ENCODE measurements at places on chromosomes 12 and 14. TPM values are rescaled to one million over a fixed set of nuclear protein-coding genes. Genes with fewer than 3 reads are reported as not detected.

IQSEC3 gene
- total RNA-seq, result 1.3 TPM

ZBTB42 gene
- total RNA-seq, result 29.4 TPM

- peaks cover 19% of the 10 kb centered on the region for H3K36me3 ChIP-seq
- no peak overlapping the region for H3K4me3 ChIP-seq
Observed at GRCh38 chr12:113232089-113232839, 11.0 kb downstream of the TPCN1 start.

DNA sequence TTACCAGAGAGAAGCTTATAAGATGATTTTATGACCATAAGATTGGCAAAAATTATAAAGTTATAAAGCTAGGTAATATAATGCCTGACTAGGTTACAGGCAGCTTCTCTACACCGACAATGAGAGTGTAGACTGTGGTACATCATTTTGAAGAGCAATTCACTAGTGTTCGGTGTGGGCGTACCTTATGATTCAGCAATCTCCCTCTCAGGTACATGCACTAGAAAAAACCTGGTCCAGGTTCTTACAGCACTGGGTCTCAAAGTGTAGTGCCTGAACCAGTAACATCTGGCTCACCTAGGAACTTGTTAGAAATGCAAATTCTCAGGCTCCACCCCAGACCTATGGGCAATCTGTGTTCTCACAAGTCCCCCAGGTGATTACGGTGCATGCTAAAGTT is 106.7 kb downstream of the RERG start:
- no peaks in the 10 kb centered on the region for H3K36me3 ChIP-seq
- no peak overlapping the region for H3K4me3 ChIP-seq
- no peaks in the 10 kb centered on the region for H3K27me3 ChIP-seq
- H3K4me1 ChIP-seq, result no peaks in the 10 kb centered on the region
- no peak for DNase-seq
- no peak overlapping the region for H3K27ac ChIP-seq

ADAM21 gene
- total RNA-seq, result not detected

DNA sequence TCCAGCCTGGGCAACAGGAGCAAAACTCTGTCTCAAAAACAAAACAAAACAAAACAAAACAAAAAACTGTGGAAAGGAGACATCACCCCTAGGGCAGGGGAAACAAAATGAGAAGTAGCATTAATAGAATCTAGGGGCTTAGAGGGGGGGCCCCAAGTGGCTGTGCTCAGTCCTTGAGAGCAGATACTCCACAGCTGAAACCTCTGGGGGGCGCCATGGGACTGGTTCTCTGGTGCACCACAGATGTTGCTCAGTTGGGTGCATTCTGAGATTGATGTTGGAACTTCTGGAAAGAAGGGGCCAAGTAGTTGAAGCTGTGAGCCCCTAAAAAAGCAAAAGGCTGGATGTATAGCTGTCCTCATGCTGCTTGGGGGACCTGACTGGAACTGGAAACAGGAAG is 11.8 kb upstream of the SYNE2 start:
- H3K27ac ChIP-seq, result no peak overlapping the region
- H3K36me3 ChIP-seq, result no peaks in the 10 kb centered on the region
- H3K4me3 ChIP-seq, result no peak overlapping the region
- no peaks in the 10 kb centered on the region for H3K27me3 ChIP-seq
- no peaks in the 10 kb centered on the region for H3K4me1 ChIP-seq

GRCh38 chr14:53236708-53237107 is 83.6 kb upstream of the DDHD1 start:
- H3K27ac ChIP-seq, result no peak overlapping the region

GRCh38 chr14:104870368-104871144 is 5.5 kb downstream of the CEP170B start:
- no peak overlapping the region for H3K27ac ChIP-seq
- H3K4me3 ChIP-seq, result no peak overlapping the region

DNA sequence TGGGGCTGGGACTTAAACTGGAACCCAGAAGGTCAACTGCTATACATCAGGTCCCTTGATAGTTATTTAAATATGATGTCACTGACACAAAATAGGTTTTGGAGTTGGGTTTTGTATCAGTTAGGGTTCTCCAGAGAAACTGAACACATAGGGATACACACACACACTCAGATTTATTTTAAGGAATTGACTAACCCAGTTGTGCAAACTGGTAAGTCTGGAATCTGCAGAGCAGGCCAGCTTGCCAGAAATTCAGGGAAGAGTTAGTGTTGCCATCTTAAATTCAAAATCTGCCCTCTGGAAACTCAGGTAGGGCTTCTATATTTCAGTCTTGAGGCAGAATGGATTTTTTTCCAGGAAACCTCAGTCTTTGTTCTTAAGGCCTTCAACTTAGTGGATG is 36.9 kb downstream of the MAPK1IP1L start:
- no peak overlapping the region for H3K27ac ChIP-seq
- H3K4me1 ChIP-seq, result no peaks in the 10 kb centered on the region
- H3K36me3 ChIP-seq, result no peaks in the 10 kb centered on the region
- no peak for DNase-seq
- no peaks in the 10 kb centered on the region for H3K27me3 ChIP-seq

GRCh38 chr12:64522316-64522715 is 70.4 kb downstream of the TBK1 start:
- H3K27me3 ChIP-seq, result no peaks in the 10 kb centered on the region
- no peaks in the 10 kb centered on the region for H3K36me3 ChIP-seq
- DNase-seq, result no peak
- no peak overlapping the region for H3K27ac ChIP-seq
